ENCODE measurements at places on chromosomes 6 and 20. TPM values are rescaled to one million over a fixed set of nuclear protein-coding genes. Genes with fewer than 3 reads are reported as not detected.

DNA sequence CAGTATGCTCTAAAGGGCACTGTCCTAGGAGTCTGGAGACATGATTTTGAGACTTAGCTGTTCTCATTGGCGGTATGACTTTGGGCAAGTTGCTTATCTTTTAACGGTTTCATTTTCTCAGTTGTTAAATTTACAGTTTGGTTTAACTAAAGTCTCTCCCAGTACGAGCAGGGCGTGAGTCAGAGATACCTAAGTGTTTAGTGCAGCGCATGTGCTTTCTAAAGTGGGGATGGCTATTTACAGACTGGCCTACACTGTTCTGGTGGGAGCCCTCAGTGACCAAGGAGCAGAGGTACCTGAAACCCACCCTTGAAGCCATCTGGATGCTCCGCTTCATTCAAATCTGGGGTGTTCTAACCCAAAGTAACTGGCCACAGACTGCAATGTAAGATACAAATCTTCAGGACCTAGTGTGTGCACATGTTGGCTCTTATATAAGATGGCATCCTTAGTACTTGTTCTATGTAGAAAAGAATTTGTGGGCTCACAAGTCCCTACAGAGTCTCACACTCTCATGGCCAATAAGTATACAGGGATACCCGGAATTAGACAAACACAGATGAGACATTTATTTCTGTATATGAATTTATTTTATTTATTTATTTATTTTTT is 10.7 kb downstream of the MSH5 start:
- no peak for DNase-seq

- DNase-seq: no peak
These were observed 34.5 kb downstream of the UBR2 start for GRCh38 chr6:42598300-42598699.

DNA sequence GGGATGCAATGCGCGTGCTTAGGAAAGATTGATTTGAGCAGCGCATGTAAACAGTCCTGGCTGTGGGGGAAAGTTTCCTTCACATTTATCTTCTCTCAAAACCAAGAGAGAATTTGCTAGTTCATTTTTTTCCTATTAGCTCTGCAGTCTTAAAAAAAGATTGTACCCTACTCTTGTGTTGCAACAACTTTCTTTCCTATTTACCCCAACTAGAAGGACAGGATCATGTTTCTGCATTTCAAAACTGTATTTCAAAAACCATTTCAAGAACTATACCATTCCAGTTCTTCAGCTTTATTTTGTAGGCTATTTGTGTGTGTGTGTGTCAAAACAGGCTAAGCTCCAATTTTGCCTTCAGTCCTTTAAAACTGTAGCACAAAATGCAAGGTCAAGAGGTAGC is 473.1 kb downstream of the KIF16B start:
- DNase-seq: no peak

Gene CALHM6
- 0.32 TPM for total RNA-seq

Gene RGS17
- total RNA-seq: 1.5 TPM

- DNase-seq: peak; percentile 57
These were observed 44.9 kb upstream of the TLDC2 start for GRCh38 chr20:36830791-36831691.

GRCh38 chr6:127561660-127562059 is 15.3 kb upstream of the C6orf58 start:
- no peak for DNase-seq

Gene CCN5
- total RNA-seq: not detected

DNA sequence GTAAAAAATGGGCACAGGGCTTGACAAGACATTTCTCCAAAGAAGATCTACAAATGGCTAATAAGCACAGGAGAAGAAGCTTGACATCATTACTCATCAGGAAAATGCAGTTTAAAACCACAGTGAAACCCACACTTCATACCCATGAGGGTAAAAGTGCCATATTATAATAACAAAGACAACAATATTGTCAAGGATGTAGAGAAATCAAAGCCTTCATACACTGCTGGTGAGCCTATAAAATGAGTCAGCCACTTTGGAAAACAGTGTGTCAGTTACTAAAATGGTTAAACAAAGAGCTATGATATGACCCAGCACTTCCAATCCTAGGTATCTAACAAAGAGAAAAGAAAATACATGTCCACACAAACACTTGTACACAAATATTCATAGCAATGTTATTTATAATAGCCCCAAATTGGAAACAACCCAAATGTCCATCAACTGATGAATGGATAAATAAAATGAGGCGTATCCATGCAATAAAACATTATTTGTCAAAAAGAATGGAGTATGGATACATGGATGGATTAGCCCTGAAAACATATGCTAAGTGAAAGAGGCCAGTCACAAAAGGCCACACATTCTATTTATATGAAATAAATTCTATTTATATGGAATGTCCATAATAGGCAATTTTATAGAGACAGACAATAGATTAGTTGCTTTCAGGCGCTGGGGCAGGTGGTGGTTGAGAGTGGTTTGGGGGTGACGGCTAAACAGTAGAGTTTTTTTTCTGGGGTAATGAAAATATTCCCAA is 11.5 kb upstream of the IL20RA start:
- DNase-seq: no peak

- DNase-seq: peak; percentile 45
These were observed 49.2 kb downstream of the GMDS start for GRCh38 chr6:2196079-2196679.

DNA sequence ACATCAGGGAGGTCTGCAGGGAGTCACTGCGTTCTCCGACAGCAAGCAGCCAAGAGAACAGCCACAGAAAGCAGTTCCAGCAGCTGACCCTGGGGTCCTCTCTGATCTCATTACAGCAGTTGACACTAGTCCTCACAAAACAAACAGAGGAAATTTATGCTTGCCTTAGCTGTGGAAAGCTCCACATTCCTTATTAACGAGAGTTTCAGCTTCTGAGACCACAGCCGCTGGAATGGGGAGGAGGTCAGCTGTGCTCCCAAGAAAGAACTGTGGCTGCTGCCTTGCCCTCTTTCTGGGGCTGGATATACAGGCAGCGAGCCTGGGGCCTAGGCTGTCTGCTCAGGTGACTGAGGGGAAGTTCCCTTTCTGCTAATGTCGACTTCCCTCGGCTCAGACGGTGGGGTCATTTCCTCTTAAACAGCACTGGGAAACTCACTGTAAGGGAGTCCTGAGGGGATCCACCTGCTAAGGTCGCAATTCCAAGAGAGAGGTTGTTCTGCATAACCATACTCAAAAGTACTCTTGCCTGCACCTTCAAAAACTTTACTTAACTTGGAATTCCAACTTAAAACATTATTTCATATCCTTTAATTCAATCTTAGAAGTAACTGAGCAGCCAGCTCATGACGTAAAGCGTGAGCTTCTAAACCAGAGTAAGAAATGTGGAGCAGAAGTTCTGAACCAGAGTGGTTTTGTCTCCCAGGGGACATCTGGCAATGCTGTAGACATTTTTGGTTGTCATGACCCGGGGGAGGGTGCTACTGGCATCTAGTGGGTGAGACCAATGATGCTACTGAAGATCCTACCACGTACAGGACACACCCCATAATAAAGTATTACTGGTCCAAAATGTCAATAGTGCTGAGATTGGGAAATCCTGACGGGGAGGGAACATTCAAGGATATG is 80.3 kb downstream of the BACH2 start:
- no peak for DNase-seq

DNA sequence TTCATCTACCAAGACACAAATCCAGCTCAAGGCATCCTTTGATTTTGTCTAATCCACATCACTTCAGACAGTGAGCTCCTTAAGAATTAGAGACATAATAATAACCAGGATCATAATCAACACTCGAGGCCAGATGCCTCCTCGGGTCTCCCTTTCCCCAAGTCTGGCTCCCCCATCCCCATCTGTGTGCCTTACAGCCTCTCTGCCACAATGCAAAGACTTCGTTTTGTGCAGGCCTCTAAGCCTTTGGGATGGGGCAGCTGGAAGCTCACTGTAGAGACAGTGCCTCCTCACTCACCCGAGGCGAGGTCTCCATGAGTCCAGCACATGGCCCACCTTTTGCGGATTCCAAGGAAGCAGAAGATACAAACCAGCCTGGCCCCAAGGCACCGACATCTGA is 30.3 kb downstream of the LRFN2 start:
- no peak for DNase-seq

Gene CD24
- 0.92 TPM for total RNA-seq

DNA sequence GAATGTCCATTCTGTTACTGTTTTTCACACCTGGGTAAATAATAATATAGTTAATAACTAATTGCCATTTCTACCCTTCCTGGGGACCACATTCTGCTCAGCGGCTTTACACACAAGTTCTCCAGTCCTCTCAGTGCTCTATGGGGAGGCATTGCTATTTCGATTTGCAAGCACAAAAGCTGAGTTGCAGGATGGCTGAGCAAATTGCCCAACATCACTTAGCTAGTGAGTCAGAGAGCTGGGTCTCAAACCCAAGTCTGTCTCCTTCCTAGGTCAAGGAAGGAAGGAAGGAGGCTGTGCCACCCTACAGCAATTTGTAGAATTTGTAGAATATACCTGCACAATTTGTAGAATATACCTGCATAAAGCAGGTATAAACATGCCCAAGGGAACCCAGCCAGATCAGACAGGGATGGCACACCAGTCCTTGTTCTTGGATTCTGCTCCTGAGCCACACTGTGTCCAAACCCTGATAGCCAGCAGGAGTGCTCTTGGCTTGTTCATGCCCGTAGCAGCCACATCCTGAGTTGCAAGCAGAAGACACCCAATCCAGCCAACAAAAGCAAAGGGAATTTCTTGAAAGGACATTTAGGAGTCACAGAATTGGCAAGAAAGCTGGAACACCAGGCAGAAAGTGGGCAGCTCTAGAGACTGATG is 56.9 kb downstream of the LY86 start:
- DNase-seq: no peak

- no peak for DNase-seq
These were observed 8.5 kb upstream of the PBOV1 start for GRCh38 chr6:138226700-138227315.

Gene MUCL3
- not detected for total RNA-seq

Gene PGC
- not detected for total RNA-seq

DNA sequence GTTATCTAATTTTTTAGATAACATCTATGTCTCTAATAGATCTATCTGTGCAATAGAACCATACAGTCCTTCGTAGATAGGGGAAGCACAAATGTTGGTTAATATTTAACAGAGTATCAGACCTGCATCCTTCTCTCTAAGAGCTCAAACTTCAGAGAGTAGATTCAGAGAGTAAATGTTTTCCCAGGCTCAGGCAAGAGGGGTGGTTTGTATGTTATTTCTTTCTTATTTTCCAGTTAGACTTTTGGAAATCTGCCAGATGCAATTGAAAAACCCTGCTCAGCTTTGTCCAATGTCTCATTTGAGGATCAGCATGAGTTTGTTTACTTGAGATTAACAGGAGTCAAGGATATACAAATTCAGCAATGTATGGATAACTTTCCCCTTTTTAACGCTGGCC is 361.9 kb downstream of the BCKDHB start:
- DNase-seq: no peak

Gene ZMYND8
- 19.9 TPM for total RNA-seq

- DNase-seq: no peak
These were observed 8.6 kb upstream of the STX16 start for GRCh38 chr20:58642441-58642840.

Gene LHFPL5
- not detected for total RNA-seq

DNA sequence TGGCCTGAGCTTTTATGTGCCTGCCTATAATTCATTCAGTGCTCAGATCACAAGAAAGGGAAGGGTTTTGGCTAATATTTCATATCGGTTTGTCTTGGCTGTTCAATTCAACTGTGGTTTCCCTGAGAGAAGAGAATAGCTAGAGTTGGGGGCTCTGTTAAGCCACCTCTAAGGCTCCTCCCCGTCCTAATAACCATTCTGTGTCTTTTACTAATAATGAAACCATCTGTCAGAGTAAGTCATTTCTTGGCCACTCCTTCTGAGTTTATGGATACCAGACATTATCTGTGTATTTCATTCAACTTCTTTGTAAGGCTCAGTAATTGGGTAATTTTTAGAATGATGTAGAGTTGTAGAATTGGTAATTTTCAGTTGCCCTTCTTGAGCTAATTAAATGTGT is 5.2 kb downstream of the STX11 start:
- no peak for DNase-seq

GRCh38 chr6:158569036-158569435 is 9.1 kb downstream of the TMEM181 start:
- DNase-seq: no peak

DNA sequence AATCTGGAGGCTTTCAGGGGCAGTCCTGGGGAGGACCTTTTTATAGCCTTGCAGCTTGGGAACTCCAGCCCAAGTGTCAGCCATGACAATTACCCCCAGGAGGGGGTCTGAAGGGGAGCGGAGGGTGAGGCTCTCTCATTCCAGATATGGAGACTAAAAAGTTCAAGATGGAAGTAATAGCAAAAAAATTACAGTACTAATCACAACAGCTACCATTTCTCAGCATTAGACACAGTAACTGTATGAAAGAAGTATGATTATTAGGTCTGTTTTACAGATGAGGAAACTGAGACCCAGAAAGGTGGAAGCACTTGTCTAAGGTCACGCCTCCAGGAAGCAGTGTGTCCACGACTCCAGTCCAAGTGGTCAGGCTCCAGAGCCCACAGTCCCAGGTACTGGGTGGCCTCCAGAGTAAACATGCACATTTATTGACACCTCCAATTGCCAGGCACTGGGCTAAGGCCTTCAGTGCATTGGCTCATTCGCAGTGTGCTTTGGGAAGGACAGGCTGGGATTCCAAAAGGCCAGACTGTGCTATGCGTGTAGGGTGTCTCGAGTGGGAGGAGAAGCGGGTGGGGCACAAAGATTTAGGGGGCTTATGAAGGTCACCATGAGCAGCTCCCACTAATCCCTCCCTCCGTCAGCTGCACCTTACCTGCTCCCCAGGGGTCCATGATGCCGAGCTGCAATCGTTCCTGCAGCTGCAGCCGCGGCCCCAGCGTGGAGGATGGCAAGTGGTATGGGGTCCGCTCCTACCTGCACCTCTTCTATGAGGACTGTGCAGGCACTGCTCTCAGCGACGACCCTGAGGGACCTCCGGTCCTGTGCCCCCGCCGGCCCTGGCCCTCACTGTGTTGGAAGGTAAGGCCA is 2.3 kb downstream of the NRSN2 start:
- no peak for DNase-seq

- no peak for DNase-seq
These were observed 33.6 kb downstream of the TRAM2 start for GRCh38 chr6:52543262-52543661.

DNA sequence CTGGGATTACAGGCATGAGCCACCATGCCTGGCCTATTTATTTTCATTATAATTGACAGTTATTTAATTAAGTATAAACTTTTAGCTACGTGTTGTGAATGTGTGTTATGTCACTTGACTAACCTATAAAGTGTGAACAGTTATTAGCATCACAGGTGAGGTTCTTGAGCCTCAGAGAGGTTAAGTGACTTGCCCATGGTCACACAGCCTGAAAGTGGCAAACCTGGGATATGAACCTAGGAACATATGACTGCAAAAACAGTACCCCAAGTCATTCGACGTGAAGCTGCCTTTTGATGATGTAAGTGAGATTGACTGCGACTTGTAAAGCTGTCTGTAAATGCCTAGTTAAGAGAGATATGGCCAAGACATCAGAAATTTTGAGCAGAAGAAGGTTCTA is 77.9 kb upstream of the SALL4 start:
- no peak for DNase-seq

Gene CST4
- not detected for total RNA-seq

GRCh38 chr6:135224037-135224647 is 43.0 kb downstream of the MYB start:
- no peak for DNase-seq

Measured in pulmonary artery endothelial cell (primary cell).